ENCODE measurements at places on chromosomes 16 and 17.
A peak's percentile ranks its signal among the peaks of the same experiment; 100 is the strongest.

- no peak for DNase-seq
These were observed 30.0 kb downstream of the MYO18A start for GRCh38 chr17:29150161-29150560.

- peak; percentile 66 for DNase-seq
These were observed 8.1 kb upstream of the MT1E start for GRCh38 chr16:56617212-56618085.

DNA sequence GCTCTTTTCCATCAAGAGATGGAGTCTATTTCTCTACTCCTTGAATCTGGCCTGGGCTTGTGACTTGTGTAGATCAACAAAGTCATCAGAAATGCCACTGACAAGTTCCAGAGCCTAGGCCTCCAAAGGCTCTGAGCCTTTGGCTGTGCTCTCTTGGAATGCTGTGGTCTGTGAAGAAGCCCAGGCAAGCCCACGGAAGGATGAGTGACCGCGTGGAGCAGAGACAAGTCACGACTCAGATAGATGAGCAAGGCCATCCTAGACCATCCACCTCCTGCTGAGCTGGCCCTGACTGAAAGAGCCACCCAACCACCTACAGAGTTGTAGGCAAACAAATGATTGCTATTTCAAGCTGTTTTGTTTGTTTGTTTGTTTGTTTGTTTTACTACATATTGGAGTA is 11.6 kb upstream of the ICAM2 start:
- DNase-seq = no peak

- no peak for DNase-seq
These were observed 2.5 kb upstream of the GJD3 start for GRCh38 chr17:40366861-40367518.

GRCh38 chr16:11051879-11052808 is 107.8 kb downstream of the CLEC16A start:
- DNase-seq = no peak

DNA sequence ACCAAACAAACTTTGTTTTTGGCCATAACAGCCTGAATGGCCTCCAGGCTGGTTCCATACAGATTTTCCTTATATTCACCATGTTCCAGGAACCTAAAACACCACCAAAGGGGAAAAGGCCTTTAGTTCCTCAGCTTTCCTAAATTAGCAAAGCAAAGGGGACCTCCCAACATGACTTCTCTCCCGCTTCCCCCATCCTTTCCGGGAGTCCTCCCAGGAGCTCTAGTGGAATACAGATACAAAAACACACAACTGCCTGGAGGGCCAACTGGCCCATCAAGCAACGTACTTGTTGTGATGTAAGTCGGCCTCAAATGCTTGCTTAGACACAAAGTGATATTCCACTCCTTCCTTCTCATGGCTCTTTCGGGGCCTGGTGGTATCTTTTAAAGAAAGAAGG is 22.1 kb downstream of the MPP3 start:
- DNase-seq = no peak

GRCh38 chr17:77549726-77550366 is 408.7 kb upstream of the TNRC6C start:
- DNase-seq = no peak

DNA sequence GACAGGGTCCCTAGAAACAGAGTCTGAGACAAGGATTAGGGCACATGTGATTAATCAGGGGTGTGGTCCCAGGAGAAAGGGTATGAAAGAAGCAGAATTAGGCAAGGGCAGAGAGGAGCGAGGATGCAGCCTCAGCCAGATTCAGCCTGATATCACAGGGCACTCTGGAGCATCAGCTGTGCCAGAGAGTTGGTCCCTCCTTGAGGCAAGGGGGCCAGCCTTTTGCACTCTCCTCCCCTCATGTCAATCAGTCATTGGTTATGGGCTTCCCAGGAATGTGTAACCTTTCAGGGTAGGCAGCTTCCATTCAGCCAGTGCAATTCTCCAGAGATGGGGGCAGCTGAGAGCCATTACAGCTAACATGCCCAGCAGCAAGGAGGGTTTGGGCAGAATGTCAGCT is 152.6 kb upstream of the LHX1 start:
- DNase-seq = no peak

DNA sequence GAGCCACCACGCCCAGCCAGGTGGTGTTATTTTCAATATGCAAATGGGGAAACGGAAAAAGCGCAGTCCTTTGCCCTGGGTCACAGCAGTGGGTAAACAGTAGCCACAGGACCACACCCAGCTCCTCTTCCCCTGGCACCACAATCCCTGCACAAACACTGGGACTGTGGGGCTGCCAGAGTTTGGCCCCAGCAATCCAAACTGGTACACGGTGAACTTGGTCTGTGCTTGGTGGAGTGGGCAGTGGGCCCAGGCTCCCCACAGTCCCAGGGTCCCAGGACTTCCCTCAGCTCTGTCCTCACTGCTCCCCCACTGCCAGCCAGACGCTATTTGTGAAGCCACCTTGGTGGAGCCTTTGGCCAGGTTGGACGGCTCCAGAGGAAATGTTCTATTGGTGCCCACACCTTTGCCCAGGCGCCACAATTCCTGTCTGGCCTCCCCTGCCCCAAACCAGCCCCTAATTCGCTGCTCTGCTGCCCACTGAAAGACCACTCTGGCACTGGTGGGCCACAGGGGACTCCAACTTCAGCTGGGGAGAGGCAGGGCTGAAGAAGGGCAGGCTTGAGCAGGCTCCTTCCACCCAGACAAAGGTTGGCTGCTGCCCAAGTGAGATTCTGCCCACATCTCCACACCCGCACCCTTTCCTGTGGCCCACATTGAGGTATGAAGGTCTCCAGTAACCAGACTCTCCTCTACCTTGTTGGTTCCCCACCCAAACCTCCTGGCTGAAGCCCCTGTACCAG is 2.1 kb downstream of the CHAD start:
- no peak for DNase-seq

DNA sequence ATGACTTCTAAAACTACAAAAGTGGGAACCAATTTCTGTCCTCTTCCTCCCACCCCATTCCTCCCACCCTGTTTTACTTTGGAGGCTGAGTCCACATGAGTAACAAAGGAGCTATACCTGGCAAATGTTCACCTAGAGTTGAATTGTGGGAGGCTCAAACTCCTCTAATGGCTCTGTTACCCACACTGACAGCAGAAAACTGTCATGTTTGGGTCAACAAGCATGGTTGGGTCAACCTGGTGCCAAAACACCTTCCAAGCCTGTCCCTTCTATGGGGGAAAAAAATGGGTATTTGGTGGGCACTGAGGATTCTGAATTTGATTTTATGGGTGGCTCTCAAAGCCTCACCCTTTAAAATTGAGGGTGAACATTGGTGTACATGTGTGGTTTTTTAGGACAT is 12.0 kb upstream of the HOXB13 start:
- no peak for DNase-seq

- no peak for DNase-seq
These were observed 11.5 kb downstream of the CEP295NL start for GRCh38 chr17:78891406-78892061.

GRCh38 chr17:64218066-64218465 is 45.0 kb downstream of the TEX2 start:
- no peak for DNase-seq

DNA sequence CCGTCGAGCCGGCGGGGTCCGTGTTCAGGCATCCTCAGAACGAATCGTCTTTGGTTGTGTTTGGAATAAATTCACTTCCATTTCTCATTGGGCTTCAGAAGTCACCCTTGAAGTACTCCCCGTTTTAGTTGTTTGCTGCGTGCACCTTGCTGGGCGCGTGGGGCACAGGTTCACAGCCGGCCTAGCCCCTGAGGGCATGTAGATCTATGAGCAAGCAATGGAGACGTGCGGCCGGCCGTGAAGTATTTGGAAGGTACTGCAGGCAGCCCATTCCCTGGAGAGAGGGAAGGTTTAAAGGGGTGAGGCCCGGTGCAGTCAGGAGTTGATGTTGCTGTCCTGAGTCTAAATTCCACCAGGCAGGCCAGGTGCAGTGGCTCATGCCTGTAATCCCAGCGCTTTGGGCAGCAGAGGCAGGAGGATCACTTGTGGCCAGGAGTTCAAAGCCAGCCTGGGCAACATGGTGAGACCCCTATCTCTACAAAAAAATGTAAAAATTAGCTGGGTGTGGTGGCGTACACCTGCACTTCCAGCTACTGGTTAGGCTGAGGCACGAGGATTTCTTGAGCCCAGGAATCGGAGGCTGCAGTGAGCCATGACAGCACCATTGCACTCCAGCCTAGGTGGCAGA is 714 bp downstream of the ACSF3 start:
- no peak for DNase-seq

DNA sequence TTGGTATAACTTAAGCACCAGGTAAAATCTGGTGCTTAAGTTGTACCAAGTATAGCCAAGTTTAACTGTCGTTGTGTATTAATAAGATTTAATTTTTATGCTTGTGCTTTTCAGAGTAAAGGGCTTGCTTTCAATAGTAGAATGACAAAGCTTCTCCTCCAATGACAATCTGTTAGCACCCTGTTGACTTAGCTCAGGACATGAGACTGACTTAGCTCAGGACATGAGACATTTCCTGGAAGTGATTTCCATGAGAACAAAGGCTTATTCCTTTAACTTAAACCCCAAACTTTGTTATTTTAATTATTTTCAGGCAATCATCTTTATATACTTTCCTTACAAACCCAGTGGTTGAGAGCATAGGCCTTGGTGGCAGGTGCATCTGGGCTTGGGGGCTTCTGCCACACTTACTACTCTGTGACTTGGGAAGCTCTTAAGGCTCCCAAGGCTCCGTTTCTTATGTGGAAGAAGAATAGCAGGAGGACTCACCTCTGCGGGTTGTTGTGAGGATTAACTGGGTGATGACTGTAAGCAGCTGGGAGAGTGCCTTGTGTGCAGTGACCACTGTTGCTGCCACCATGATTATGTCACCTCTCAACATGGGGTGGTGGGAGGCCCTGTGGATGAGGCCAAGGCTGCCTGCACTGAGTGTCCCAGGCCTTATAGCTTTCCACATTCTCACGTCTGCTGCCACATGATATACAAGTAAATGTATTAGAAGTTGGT is 59.4 kb upstream of the CMIP start:
- DNase-seq = no peak

DNA sequence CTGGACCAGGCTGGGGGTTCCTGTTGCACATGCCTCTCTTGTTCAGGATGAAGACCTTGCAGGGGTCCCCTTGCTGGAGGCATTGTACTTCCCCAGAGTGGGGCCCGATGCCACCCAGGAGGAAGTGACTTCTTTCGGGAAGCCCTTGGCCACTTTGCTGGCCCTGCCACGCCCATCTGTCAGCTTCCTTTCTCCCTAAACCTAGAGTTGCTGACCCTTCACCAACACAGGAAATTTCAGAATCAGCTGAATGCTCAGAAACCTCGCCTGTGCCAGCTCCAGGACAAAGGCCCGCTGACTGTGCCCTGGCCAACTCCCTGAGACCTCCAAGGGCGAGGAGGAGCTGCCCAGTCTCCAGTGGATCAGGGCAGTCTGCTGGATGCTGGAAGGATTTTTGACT is 26.7 kb downstream of the WNT9B start:
- no peak for DNase-seq

- no peak for DNase-seq
These were observed 88.2 kb downstream of the WDR59 start for GRCh38 chr16:74896389-74897370.

DNA sequence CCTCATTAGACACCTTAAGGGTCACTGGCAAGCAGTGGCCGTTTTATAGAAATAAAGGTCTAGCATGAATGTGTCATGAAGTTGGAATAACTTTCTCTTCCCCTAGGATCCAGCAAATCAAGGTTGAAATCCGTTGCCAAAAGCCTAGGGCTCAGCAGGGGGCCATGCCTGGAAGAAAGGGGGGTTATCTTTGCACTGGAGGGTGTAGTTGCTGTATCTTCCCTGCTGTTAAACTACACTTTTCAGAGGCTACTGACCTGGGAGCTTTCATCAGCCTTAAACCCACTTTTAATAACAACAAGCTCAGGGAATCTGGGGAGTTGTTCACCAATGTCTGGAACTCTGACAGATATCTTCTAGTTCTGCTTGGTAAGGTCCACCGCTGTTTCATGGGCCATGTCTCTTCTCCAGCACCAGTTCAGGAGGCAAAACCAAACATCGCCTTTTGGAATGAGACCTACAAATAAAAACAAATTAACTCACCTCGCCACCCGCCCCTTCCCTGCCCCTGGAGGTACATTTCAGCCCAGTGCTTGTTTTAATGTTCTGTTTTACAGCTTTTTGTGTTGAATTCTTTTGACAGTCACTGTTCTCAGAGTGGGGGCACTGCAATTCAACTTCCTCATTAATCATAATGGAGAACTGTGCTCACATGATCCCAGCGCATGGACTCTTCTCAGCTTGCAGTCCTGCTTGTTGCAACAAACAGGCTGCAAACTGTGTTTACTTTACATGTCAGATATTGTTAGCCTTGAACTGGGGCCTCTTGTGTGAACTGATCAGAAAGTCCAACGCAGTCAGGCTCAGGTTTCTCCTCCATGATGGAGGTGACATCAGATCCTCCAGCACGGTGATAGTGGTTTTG is 508.7 kb downstream of the KCNJ2 start:
- no peak for DNase-seq

- no peak for DNase-seq
These were observed 217.3 kb upstream of the IRX3 start for GRCh38 chr16:54503856-54504219.

GRCh38 chr17:57266902-57267311 is 10.6 kb downstream of the MSI2 start:
- DNase-seq = peak; percentile 39

GRCh38 chr17:28141773-28142172 is 99.3 kb downstream of the NLK start:
- DNase-seq = no peak

GRCh38 chr17:50487213-50488096 is 8.8 kb downstream of the RSAD1 start:
- no peak for DNase-seq

GRCh38 chr16:72371307-72372086 is 199.5 kb upstream of the PMFBP1 start:
- DNase-seq = peak; percentile 63

DNA sequence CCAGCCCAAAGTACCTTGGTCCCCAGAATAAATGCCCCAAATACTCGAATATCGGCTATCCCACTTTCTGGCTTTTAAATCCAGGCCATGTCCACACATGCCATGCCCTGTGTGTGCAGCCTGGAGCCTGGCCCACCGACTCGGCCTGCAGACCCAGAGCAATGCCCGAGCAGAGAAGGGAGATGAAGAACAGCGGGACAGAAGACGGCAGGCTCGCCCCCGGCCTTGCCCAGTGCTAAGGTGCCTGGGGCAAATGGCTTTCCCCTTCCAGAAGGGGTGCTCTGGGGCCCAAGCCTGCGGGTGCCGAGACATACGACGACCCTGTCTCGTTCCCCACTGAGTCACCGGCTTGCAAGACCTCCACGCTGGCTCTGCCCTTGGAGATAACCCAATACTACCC is 8.0 kb downstream of the CLUH start:
- DNase-seq = no peak
